NCI-H1930 (cell line): ENCODE measurements at places on chromosomes 16 and 17.

GRCh38 chr16:84110527-84110926 lies 6.2 kb downstream of the MBTPS1 start:
- no peak for DNase-seq

DNA sequence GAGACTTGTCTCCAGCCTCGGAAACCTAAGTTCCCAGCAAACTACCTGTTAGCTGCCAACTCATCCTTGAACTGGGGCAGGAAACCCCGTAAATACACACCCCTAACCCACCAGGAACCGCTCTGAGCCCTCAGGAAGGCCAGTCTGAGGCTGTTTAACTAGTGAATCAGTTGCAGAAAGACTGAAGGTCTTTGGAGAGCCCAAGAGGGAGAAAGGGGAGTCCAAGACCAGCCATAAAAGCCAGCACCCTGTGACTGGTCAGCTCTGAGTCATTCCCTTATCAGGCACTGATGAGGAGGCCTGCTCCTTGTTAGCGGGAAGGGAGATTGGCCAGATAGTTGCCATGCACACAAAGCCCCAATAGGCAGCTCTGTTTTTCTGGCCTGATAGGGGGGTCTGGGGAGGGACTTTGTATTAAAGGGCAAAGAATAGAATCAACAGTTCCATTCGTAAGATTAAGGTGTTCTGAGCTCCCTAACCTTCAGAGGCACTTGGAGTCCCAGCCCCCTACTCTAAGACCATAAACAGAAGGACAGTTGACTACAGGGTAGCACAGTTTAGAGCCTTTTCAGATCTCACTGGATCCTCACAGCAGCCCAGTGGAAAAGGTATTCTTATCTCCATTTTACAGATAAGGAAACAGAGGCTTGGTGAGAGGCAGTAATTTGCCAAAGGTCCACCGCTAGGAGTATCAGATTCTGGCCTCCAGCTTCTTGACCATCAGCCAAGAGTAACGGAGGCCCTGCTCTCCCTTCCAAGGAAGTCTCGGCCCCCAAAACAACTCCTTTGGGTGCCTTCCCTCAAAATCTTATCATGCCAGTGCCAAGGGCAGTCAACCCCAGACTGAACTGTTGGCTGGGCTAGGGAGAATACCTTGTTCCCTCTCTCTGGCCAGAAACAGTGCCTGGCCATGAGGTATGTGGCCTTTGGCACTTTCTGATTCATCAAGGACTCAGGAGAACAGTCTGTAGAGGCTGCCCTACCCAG lies 2.2 kb upstream of the KRT19 start:
- DNase-seq, result no peak

DNA sequence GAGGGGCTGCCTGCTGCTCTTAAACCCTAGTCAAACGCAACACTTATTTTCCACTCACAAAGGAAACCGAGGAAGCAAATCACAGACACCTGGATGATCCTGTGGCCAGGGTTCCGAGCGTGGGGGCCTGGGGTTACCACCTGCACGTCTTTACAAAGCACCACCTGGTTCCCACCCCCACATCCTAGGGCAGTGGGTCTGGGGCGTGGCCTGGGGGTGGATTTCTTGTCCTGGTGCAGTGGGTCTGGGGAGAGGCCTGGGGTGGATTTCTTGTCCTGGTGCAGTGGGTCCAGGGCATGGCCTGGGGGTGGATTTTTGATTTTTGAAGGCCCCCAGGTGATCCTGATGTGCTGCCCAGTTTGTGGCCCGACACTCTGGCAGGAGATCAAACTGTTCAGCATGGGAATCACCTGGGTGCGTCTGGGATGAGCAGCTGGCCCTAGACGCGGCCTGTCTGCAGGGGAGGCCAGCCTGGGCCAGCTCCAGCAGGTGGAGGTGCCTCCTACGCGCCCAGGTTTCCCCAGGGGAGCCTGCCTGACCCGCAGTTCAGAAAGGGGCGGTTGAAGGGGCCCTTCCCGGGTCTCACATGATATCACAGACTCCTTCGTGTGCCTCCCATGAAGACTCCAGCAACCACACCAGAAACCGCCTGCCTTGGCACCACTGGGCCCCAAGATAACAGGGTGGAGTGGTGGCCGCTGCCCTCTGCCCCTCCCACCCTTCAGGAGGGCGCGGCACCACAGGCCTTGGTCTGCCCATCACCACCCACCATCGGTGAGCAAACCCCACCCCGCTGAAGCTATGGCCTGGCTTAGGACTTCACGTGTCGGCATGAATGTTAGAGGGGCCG lies 6.3 kb downstream of the HAGH start:
- DNase-seq, result no peak

GRCh38 chr17:41547378-41547841 lies 19.3 kb upstream of the KRT19 start:
- no peak for DNase-seq
